Progenitor cell of endocrine pancreas (in vitro differentiated cells): ENCODE measurements at places on chromosomes 7 and 10. TPM values are rescaled to one million over a fixed set of nuclear protein-coding genes. Genes with fewer than 3 reads are reported as not detected.
A peak's percentile ranks its signal among the peaks of the same experiment; 100 is the strongest.

DNA sequence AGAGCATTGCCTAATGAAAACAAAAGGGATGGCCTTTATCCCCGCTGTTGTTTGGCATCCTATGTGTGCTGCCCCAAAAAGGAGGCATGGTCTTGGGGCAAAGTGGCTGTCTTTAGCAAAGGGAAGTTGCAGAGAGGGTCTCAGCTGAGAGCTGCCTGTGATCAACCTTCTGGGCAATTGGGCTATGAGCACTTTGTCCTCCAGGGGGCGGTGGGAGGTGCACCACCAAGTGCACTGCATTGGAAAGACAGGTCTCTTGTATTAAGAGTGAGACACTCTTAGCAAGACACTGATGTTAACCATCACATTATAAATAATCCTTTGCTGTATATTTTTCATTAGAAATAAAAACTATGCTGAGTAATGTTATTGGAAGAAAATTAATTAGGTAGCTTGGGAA, 314.8 kb downstream of the POM121L12 start:
- H3K4me3 ChIP-seq: no peak overlapping the region
- H3K4me1 ChIP-seq: peaks cover 2% of the 10 kb centered on the region
- H3K36me3 ChIP-seq: no peaks in the 10 kb centered on the region
- H3K27ac ChIP-seq: peak overlapping the region; percentile 52
- peak; percentile 45 for DNase-seq
- no peaks in the 10 kb centered on the region for H3K27me3 ChIP-seq

GRCh38 chr10:52297747-52298146, 16.3 kb upstream of the DKK1 start:
- no peak for DNase-seq
- no peaks in the 10 kb centered on the region for H3K36me3 ChIP-seq
- no peaks in the 10 kb centered on the region for H3K27me3 ChIP-seq
- H3K27ac ChIP-seq: no peak overlapping the region

- peaks cover 43% of the 10 kb centered on the region for H3K27me3 ChIP-seq
- H3K27ac ChIP-seq: no peak overlapping the region
- H3K36me3 ChIP-seq: no peaks in the 10 kb centered on the region
- peaks cover 2% of the 10 kb centered on the region for H3K4me1 ChIP-seq
Measured at GRCh38 chr10:99328579-99329303, 415 bp upstream of the CNNM1 start.

GRCh38 chr10:12412666-12413368, 63.5 kb downstream of the CAMK1D start:
- H3K4me1 ChIP-seq: no peaks in the 10 kb centered on the region
- no peak for DNase-seq
- no peaks in the 10 kb centered on the region for H3K36me3 ChIP-seq
- H3K27me3 ChIP-seq: peaks cover 12% of the 10 kb centered on the region

- H3K27me3 ChIP-seq: peaks cover 3% of the 10 kb centered on the region
- H3K36me3 ChIP-seq: peaks cover 4% of the 10 kb centered on the region
Measured at GRCh38 chr7:6575281-6576023, 1.8 kb upstream of the ZDHHC4 start.

PIK3CG gene
- not detected in 2 replicates for total RNA-seq
